ENCODE measurements at places on chromosomes 2 and 18.

DNA sequence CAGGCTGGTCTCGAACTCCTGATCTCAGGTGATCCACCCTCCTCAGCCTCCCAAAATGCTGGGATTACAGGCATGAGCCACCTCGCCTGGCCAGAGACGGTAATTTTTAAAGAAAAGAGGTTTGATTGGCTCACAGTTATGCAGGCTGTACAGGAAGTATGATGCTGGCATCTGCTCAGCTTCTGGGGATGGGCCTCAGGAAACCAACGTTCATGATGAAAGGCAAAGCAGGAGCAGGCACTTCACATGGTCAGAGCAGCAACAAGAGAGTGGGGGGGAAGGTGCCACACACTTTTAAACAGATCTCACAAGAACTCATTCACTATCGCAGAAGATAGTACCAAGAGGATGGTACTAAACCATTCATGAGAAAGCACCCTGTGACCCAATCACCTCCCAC, 38.0 kb upstream of the GPD2 start:
- no peak for DNase-seq

- no peak for DNase-seq
These were observed 645.0 kb downstream of the IRS1 start for GRCh38 chr2:226154610-226155009.

DNA sequence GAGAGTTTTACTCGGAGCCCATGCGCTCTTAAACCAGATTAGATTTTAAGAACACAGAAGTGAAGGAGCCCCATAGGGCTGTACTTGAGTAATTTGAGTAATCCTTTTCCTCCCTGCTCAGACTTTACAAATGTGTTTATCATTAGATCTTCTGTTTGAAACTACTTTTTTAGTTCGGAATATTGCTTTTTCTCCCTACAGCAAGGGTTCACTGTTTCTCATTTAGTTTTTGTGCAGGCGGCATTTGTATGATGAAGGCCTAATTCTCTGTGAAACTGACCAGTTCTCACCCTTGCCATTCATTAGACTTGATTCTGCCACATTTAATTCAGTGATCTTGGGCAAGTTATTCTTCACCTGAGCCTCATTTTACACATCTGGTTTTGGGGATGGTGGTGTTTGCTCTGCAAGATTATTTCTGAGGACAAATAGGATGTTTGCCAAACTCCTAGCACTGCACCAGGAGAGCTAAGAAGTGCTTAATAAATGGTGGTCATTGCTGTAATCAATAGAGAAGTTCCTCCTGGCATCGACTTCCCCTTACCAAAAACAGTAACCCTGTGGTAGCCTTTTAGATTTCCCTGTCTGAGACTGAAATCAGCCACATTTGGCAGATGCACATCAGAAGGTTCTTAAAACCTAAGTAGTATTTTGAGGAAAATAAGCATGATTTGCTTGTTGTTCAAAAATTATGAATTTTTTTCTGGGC, 2.2 kb downstream of the B3GNT2 start:
- no peak for DNase-seq

DNA sequence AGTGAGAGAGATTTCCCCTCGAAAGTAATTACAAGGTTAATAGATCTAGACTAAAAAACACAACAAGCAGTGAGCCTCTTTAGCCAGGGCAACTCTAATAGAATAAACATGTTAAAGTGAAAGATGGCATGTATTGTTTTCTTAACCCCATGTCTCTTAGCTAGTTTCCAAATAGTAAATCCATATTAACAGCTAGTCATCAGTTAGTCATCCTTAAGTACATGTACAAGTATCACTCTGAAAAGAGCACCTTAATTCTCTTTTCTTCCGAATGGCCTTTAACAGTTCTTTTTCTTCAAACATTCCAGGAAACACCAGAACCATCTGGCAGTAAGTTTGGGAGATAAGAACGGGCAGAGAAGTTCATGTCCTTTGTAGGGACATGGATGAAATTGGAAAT, 1480.0 kb downstream of the LRP1B start:
- DNase-seq, result no peak

- no peak for DNase-seq
These were observed 37.2 kb downstream of the PTPRM start for GRCh38 chr18:7604361-7604760.

- DNase-seq, result no peak
These were observed 40.4 kb downstream of the NAT8 start for GRCh38 chr2:73601780-73602179.

- DNase-seq, result no peak
These were observed 26.4 kb upstream of the TFPI start for GRCh38 chr2:187580462-187581124.

DNA sequence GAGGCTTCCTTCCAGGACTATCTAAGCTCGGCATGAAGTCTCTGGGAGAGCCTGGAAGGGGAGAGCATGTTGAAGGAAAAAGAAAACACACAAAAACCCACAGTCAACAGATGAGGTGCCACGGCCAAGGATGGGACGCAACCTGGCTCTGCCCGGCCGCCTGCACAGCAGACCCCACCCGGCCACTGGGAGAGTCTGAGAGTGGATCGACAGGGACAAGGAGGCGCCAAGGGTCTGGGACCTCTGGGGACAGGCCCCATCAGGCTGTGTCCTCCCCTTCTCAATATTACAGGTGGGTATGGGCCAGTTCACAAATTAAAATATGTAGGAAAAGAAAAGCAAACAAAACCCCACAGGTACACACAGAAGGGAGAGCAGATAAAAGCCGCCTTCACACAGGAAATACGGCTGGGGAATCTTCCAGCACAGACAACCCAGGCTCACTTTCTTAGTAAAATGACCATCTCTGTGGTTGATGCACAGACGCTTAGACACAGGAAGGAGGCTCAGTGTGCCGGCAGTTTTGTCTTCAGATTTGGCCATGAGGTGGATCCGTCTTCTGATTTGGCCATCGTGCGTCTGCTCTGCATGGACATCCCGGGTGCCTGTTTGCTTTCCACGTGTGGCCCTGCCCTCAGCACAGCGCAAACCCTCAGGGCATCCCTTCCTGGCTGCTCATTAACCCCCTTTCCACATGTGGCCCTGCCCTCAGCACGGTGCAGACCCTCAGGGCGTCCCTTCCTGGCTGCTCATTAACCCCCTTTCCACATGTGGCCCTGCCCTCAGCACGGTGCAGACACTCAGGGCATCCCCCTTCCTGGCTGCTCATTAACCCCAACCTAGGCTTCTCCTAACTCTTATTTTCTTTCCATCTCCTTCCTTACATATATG, 138.4 kb downstream of the EIPR1 start:
- no peak for DNase-seq

GRCh38 chr2:7895289-7895688, 786.6 kb upstream of the ID2 start:
- DNase-seq, result no peak

DNA sequence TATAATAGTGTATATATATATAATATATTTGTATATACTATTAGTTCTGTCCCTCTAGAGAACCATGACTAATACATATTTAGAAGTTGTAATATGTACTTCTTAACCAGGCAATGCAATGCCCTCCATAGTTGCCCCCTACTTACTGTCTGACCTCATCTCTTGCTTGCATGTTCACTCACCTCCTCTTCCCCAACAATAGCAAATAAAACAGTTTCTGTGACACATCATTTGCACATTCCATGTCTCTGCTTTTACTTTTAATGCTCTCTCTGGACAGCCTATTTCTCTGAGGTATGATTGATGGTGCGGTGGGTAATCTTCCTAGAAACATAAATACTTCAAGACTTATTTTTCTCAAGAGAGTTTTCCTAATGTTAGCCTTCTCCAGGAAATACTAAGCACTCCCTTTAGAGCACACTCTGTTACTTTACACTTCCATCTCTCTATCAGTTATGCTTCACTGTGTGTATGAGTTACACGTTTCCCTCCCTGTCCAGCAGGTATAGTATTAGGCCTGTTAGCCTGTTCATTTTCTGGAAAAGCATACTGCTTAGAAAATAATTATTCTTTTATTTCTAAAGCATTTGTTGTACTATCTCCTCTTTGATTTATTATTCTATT, 295.6 kb upstream of the LRATD1 start:
- DNase-seq, result no peak

DNA sequence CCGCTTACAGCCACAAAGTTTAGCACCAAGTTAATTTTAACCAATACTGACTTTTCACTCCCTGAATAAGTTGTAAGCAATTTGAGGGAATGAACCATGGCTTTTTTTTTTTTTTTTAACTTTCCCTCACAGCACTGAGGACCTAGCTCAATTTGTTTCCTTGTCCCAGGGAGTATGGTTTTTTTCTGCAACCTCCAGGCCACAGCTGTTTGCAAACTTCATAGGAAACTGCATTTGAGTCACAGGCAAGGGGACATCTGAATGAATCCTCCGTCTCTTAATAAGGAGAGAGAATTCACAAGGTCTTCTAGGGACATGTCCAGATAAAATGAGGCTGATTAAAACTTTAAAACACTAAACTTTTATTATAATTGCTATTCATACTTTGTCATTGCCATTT, 181.5 kb downstream of the GFPT1 start:
- no peak for DNase-seq

DNA sequence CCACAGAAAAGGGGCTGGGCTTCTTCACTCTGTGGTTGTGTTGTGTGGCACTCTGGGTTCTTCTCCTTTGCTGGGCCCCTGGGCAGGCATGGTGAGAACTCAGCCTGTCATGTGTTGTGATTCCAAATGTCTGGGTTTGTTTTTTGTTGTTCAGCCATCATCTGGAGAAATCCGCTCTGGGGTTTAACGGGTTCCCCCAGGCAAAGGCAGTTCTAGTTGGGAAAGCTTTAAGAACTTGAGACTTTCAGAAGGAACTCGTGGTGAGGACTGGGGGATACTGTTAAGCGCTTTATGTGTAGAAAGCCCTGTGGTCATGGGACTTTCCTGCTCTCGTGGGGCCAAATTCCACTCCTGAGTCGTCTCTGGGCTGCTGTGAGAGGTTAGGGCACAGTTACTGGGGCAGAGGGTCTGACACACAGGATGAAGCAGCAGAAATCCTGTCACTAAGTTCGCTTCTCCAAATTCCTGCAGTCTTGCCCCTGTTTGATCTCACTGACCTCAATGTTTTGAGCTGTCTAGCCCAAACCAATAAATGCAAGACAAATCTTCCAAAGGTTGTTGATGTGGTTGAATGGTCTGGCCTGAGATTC, 87.7 kb downstream of the RAPGEF4 start:
- DNase-seq, result no peak

DNA sequence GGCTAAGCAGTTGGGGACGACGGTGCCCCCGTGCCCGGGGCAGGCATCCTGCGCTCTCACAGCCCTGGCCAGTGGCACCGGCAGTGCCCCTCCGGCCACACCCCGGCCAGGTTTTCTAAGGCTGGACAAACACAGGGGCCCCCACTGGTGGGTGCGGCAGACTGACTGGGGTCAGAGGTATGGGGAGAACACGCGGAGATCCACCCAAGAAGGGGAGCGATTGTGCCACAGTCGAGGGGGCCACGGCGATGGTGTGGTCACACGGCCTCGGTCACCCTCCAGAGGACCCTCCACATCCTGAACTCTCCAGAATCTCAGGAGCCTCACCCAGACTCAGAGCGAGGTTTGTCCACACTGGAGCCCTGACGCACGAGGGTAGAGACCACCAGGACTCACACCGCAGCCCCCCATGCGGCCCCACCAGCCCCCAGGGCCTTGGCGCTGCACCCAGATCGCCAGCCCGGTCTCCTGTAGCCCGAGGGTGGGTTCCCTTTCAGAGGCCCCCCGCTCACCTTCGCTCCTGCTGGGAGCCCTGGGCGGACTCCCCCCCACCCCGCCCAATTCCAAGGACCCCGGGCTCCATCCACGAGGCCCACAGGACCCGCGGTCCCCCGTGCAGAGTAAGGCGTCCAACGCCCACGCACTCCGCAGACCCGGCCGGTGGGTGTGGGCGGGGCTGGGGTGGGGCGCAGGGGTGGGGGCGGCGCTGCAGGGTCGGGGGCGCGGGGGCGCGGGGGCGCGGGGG, 15.2 kb downstream of the PDCD1 start:
- no peak for DNase-seq
